Activated naive CD8-positive, alpha-beta T cell treated with anti-CD3 and anti-CD28 coated beads, Interleukin-2, amount 10 ng/mL, durations not matched to agents 7 days and 5 days (primary cell): ENCODE measurements at places on chromosomes 13 and 19. TPM values are rescaled to one million over a fixed set of nuclear protein-coding genes. Genes with fewer than 3 reads are reported as not detected.

The CEBPA gene
- 1.9 TPM for total RNA-seq

- H3K4me3 ChIP-seq, result no peak overlapping the region
- H3K27ac ChIP-seq, result no peak overlapping the region
- H3K36me3 ChIP-seq, result peaks cover 8% of the 10 kb centered on the region
- peaks cover 2% of the 10 kb centered on the region for H3K4me1 ChIP-seq
- peaks cover 22% of the 10 kb centered on the region for H3K27me3 ChIP-seq
Observed at GRCh38 chr13:46817095-46817494, 20.1 kb upstream of the ESD start.

The CEACAM21 gene
- 75.4 TPM for total RNA-seq

- H3K4me3 ChIP-seq, result no peak overlapping the region
- no peak overlapping the region for H3K27ac ChIP-seq
- no peaks in the 10 kb centered on the region for H3K27me3 ChIP-seq
- peaks cover 45% of the 10 kb centered on the region for H3K36me3 ChIP-seq
- no peak for DNase-seq
- peaks cover 1% of the 10 kb centered on the region for H3K4me1 ChIP-seq
Observed at GRCh38 chr19:46689358-46689757, 27.6 kb downstream of the PRKD2 start.

The TMEM255B gene
- 1.4 TPM for total RNA-seq

DNA sequence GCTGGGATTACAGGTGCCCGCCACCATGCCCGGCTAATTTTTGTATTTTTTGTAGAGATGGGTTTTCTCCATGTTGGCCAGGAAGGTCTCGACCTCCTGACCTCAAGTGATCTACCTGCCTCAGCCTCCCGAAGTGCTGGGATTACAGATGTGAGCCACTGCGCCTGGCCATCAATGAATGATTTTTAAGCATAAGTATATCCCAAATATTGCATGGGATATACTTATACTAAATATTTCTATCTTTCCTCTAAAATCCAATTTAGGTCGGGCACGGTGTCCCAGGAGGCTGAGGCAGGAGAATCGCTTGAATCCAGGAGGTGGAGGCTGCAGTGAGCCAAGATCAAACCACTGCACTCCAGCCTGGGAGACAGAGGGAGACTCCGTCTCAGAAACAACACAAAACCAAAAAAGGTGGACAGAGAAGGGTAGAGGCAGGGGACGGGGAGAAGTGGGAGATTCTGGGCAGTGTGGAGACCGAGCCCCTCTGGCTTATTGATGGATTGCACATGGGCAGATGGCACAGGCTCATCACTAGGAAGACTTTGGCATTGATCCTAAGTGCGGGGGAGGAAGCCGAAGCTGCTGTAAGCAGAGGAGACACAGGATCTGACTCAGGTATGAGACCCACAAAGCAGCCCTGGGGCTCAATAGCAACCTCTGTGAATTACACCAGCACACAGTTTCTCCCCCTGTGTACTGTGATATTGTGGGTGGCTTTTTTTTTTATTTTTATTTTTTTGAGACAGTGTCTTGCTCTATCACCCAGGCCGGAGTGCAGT lies 13.5 kb downstream of the ARRDC5 start:
- no peak for DNase-seq
- H3K36me3 ChIP-seq, result no peaks in the 10 kb centered on the region
- no peaks in the 10 kb centered on the region for H3K27me3 ChIP-seq
- no peaks in the 10 kb centered on the region for H3K4me1 ChIP-seq
- H3K27ac ChIP-seq, result no peak overlapping the region

The MYPOP gene
- 12.5 TPM for total RNA-seq

DNA sequence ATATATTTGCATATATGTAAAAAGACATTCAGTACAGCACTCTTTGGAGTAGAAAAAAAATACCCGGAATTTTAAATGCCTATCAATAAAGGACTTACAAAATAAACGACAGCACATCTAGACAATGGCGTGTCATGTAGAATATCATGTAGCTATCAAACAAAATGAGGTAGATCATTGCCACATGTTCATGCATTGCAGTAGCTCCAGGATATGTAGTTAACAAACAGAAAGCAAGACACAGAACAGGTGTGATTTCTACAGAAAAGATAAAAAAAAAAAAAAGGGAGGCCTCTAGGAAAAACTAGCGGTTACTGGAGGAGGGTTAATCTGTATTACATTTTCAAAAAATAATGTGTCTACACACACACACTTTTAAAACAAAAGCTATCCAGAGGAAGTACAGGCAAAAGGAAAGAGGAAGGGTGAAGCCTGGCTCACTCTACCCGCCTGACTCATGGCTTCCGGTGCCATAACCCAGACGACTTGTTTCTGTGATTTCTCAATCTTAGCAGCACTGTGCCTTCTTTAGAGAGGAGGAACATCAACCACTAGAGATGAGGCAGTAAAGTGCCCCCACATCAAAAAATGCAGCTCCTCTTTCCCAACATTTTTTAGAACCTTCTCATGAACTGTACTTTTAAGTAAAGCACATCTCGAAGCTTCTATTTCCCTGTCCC lies 6.9 kb downstream of the KCTD12 start:
- H3K4me3 ChIP-seq, result peak overlapping the region; percentile 53
- H3K36me3 ChIP-seq, result peaks cover 5% of the 10 kb centered on the region
- peaks cover 5% of the 10 kb centered on the region for H3K27me3 ChIP-seq
- DNase-seq, result peak; percentile 37
